NCI-H345 (cell line): ENCODE measurements at places on chromosomes 3 and 15.

DNA sequence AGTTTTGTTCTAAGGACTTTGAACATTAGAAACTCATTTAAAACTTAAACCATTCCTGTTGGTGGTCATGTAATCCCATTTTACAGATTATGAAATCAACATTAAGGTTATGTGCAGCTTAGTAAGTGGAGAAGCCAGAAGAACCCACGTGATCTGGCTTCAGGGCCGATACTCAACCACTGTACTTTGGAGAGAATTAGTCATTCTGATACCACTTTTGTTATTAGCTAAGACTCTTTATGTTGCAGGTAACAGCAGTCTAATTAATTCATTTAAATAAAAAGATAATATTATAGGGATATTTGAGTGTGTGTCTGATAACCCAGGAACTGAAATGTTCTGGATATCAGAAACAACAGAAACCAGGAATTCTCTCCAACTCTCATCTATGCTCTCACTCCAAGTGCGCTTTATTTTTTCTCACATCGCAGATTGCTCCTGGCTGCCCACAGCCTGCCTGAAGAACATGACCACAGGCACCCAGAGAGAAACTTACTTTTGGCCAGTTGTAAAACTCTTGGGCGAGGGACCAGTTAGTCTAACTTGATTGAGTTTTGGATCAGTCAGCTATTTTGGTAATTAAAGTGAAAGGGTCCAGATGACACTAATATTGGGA, 25.2 kb downstream of the UBE2E1 start:
- no peak for DNase-seq

DNA sequence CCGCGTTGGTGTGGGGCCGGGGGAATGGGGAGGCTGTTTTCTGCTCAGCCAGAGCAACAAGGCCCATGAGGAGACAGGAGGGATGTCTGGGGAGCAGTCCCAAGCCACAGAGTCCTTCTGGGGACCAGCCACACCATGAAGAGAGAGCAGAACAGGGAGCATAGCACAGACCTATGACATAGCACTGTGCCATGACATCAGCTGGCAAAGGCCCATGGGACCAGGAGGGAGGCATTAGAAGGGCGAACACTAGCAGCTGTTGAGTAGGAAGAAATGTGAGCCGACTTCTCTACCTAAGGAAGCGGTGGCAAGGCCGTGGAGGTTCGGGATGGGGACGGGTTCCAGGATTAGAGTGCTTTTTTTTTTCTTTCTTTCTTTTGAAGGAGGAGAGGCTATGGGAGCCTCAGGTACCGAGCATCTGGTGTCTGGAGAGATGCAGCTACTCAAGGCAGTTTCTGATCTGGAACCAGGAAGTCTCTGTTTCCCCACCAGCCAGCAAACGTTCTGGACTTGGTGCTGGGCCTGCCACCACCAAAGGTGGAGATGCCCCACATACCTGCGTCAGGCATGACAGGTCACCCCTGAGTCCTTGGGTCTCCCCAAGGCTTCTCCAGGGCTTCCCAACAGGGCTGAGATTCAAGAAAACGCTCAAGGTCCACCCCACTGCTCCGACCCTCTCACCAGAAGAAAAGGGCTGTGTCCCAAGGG, 77.3 kb upstream of the CGNL1 start:
- DNase-seq, result no peak

DNA sequence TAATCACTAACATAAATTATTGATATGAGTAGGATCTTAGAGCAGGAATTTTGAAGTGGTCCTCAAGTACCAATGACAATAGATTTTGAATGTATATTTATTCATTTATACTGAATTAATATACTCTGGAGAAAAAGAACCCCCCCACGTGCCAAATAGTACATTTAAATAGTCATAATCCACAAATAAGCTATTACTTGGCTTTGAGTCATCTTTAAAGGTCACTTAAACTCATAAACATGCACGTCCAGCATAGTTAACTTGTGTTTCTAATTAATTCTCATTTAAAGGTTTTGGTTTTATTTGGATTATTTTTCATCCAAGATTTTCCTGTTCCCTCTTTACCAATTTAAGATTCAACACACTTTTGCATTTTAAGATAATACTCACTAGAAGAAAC, 35.1 kb downstream of the FGF7 start:
- no peak for DNase-seq

DNA sequence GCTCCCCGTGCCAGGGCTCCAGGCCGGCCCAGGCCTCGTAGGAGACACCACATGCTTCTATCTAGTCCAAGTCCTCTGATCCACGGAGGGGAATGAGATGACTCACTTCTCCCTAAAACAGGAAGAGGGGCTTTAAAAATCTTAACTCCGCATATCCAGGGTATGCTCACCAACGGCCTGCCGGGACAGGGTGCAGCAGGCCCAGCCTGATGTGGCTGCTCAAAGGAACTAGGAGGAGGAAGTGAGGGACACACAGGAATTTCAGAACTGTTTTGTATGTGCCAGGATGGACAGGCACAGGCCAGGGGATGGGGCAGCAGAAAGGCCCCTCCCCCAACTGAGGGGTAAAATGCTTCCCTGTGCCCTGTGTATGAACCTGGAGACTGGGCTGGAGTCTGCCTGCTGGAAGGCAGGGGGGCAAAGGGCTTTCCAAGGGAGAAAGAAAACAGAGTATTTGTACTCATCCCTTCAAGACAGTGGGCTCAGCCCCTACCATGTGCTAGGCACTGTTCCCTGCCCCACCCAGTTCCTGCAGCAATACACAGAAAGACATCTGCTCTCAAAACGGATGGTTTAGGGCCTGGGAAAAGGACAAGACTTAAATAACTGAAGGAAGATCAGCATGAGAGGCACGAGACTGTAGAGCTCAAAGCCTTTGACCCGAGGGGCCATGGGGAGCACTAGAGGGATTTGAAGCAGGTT, 22.1 kb downstream of the CHDH start:
- DNase-seq, result no peak

DNA sequence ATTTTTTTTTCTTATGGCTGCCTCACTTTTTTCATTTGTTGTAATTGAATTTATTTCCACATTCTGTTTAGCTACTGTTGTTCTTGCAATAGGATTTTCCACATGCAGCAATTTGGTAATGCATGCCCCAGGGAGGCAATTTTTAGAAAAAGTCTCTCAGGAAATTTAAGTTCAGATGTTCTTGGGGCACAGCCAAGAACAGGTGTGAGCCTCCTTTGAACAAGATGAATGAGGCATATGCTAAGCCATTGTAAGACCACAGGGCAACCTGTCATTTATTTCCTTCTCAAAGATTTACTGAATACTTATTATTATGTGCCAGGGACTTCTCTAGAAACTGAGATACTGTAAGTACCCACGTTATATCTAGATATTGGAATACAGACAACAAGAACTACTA, 549.5 kb downstream of the DIPK2A start:
- DNase-seq, result no peak

DNA sequence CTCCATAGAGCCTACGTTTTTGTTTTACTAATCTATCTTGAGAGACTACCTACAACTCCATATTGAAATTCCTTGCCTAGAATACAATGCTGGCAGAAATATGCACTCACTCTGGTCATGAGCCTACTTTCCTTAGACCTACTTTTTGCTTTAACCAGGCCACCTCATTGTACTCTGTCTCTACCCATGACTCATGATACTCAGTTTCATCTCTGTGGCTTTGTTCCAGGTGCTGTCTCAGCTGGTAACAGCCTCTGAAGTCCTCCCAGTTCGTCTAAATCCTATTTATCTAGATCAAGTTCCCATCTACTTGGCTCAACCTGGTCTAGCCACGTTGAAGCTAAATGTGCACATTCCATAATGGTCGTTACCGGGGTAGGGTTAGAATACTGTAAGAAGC, 536.4 kb downstream of the RSL24D1 start:
- no peak for DNase-seq

GRCh38 chr3:23968463-23969184, 23.5 kb downstream of the NR1D2 start:
- no peak for DNase-seq

- no peak for DNase-seq
Observed at GRCh38 chr15:60457985-60458384, 21.0 kb downstream of the ICE2 start.

GRCh38 chr3:24450160-24450907, 44.3 kb downstream of the THRB start:
- no peak for DNase-seq

GRCh38 chr3:34851137-34851536, 788.2 kb upstream of the ARPP21 start:
- no peak for DNase-seq

GRCh38 chr3:46393554-46394434, 13.1 kb downstream of the CCR5AS start:
- no peak for DNase-seq

- DNase-seq, result no peak
Observed at GRCh38 chr3:50481992-50482391, 21.4 kb downstream of the CACNA2D2 start.
